CD4-positive, alpha-beta T cell treated with Interleukin-15 for 4 hours (primary cell): ENCODE measurements at places on chromosomes 7 and 10.

- DNase-seq, result no peak
These were observed 93.1 kb upstream of the NAMPT start for GRCh38 chr7:106377847-106378361.

DNA sequence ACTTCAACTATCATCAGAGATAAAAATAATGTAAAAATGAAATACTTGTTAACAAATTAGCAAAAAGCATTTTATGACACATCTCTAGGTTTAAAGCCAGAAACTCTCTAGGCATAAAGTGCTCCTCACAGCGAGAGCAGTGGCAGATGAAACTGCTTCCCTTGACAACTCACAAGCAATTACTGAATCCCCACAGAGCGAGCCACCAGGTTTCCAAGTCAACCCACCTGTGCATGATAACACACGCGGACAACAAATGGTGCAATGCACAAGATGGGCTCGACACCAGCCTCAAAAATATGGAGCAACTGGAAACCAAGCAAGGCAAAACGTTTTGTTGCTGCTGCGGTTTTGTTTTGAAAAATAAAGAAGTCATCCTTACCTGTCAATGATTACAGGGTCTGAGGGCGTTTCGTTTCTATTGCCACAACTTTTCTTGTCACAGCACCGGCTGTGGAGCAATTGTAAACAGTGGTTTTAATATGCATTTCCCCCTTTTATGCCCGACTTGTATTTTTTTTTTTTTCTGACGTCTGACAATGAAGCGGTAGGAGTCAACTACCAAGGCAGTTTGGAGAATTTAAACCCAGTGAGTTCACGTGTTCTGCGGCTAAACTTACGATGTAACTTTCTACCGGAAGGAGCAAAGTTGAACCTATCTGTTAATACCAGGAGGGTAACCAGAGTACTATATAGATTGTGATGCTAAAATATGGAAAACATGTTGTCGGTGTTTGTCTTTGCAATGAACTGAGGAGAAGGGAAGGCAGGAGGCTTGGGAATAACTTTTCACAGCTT lies 7.0 kb downstream of the EBF3 start:
- no peak for DNase-seq

- no peak for DNase-seq
These were observed 94.0 kb downstream of the ADARB2 start for GRCh38 chr10:1643161-1643907.

DNA sequence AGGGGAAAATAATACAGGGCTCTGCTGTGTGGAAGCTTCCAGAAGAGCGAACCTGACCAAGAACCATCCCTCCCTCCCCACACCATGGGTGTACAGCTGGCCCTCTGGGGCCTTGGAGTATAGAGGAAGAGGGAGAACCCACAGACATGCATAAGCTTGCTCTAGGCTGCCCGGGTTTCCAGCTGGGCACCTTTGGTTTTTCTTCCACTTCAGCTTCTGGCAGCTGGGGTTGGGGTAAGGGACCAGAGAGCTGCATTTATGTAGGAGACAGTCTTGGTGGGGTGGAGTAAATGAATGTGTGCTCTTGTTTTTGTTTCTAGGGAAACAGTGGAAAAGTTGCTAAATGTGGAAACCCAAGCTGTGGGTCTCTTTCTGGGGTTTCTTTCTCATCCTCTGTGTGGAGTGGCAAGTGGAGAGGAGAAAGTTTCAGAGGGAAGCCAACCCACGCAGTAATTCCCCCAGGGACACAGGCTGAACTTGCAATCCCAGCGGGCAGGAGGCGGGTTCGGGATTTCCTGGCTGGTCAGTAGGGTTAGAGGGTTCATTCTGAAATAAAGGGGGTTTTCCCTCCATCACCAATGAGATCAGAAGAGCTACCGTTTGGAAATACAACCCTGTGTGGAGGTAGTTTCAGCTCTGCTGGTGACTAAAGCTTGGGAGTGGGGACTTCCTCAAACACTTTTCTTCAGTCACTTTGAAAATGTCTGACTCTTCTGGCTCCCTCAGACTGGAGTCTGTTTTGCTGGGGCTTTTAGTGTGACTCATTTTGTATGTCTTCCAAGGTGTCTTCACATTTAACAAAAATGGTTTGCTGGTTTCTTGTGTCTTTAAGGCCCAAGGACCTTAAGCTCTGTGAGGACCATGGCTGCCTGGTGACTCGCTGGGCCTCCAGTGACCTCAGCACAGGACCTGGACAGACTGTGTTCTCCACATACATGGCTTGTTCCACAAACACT lies 22.2 kb upstream of the SRGN start:
- no peak for DNase-seq

- DNase-seq, result no peak
These were observed 11.6 kb downstream of the RPS24 start for GRCh38 chr10:78045237-78045636.

GRCh38 chr7:117281562-117281961 lies 41.3 kb downstream of the WNT2 start:
- DNase-seq, result no peak

- no peak for DNase-seq
These were observed 8.8 kb upstream of the CCNJ start for GRCh38 chr10:96034625-96035024.

- peak; percentile 18 for DNase-seq
These were observed 1.3 kb downstream of the PFKFB3 start for GRCh38 chr10:6204063-6204340.

DNA sequence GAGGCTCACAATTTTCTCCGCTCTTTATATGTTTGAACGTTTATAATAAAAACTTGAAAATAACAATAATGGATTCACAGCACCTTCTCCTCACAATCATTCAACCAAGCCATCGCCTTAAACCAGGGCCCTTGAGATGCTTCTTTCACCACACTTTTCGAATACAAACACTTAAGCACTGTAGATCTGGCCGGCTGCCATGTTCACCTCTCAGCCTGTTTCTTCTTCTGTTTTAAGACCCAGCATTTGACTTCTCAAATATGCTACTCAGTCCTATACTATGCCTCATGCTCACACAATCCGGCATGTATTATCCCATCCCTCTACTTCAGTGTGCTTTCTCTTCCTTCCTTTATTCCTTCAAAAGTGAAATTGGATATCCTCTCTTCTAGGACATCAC lies 280.6 kb downstream of the TFEC start:
- no peak for DNase-seq

GRCh38 chr7:131104596-131105293 lies 222.9 kb upstream of the MKLN1 start:
- DNase-seq, result no peak

DNA sequence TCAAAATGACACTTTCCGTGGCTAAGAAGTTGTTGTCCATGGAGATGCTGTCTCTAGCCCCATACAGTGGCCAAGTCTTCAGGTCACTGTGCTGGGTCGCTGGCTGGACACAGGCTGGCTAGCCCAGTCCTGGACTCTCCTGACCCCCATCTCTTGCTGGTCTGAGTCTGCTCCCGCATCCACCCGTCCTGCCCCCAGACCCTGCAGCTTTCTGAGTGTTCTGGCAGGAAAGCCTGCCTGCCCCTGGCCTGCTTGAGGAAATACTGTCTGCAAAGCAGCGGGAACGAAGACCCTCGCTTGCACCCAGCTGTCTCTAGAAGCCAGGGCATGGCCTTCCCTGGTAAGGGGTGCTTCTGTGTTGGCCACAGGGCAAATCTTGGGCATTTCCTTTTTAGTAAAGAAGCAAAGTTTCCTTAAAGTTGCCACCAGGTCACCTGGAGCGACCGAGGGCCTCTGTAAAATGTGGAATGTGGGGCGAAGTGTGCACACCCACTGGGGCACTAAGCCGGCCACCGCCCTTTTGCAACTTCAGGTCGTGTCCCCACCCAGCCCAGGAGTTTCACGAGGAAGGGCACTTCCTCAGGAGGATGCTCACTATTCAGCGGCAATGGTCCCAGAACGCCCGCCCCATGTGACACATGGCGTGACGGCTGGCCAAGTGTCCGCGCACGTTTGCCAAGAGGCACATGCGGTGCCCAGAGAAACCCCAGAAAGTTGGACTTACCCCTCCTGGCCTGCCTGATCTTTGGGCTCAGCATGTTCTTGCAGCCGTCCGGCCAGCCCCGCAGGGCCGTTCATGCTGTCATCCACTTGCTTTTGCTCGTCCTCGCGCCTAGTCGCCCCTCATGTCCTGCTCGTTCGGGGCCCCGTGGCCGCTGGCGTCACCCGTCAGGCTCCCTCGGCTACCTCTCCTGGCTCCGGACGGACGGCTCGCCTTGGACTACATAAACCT lies 558 bp downstream of the ARHGAP22 start:
- no peak for DNase-seq

DNA sequence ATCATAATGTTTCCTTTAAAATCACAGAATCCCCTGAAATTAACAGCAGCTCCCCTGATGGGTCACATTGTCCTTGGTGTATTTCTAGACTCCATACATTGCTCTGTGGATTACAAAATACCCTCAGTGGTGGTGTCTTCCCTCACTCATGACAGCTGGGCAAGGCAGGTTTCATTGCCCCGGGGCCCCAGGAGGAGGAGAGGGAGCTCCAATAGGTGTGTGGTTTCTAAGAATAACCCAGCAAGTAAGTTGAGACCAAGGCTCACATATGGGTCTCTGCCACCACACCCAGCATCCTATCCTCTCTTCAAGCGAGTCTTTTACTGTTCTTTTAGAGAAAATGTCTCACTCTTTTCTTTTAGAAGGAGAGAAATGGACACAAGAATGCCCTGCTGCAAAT lies 63.6 kb downstream of the PKD1L1 start:
- no peak for DNase-seq

DNA sequence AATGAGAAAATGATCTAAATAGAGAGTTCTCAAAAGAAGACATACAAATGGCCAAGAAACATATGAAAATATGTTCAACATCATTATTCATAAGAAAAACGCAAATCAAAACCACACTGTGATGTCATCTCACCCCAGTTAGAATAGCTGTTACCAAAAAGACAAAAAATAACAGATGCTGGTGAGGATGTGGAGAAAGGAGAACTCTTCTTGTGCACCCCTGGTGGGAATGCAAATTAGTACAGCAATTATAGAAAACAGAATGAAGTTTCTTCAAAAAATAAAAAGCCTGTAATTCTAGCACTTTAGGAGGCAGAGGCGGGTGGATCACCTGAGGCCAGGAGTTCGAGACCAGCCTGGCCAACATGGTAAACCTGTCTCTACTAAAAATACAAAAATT lies 199.3 kb downstream of the PARD3 start:
- DNase-seq, result no peak

DNA sequence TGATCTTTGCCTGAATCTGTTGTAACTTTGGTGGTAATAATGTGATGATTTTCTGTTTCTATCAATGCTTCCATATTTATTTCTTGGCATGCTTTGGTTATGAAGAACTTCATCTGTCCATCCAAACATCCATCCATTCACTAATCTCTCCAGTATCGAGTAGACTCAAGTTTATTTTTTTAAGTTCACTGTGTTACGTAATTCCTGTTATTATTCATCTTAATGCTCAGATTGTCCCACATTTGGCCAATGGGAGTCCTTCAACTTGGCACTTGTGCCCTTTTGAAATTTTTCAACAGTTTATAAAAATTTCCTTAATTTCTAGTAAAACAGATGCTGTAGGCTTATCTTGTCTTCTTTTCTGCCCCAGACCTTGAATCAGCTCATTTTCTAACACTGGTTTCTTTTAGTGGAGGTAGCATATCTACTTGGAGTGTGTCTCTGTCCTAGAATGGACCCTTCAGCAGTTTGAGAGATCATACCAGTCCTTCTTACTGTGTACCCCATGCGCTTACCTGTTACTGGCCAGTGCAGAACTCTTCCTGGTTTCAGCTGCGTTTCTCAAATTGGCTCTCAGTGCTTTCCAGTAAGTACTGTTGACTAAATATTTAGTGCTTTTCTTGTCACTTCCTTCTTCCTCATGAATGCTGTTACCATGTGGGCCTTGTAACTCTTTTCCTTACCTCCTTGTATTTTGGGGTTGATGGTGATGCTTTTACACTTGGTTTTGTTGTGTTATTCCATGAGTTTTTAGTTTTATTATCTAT lies 100.8 kb downstream of the MLLT10 start:
- DNase-seq, result no peak

DNA sequence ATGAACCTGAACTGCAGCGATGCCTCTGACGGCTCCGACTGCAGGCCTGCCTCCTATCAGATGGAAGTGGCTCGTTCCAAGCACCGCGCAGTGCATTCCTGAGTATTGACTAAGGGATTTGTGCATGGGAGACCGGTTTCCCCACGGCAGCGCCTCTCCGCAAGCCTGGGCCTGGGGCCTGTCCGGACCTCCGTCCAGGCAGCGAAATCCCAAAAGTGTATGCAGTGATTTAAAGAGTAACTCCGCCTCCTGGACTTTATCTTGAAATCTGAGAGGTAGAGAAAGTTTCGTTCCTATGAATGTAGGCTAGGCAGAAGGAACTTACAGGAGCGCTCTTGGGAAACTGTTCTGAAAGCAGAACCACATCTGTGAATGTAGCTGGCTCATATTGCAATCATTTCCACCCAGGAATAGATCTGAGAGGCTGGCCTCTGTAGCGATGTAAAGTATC lies 106.2 kb upstream of the CELF2 start:
- no peak for DNase-seq

DNA sequence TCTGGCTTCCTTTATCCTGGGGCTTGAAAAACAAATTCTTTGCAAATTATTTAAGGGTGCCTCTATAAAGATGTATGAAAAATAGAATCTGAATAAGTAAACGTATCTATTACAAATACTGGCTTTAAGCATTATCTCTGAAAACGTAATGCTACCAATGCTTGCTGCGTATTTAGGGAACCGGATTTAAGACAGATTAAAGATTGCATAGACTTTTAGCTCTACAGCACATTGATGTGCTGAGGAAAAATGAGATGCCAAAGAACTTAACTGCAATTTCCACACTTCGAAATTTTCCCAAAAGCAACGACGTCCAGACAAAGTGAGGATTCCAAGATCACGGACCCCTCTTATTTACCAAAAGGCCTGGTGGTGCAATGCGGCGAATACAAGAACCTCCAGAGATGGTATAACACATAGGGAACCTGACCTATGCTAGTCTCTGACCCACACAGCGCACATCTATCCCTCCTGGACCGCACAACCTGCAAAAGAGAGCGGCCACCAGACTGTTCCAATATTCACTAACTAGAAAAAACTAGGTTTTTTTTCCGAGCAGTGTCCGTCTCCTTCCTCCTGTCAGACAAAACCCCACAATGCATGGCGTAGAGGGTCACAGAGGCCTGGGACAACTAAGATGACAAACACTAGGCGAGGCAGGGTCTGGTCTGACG lies 34.3 kb upstream of the PHF14 start:
- DNase-seq, result no peak
